Activated naive CD4-positive, alpha-beta T cell treated with anti-CD3 and anti-CD28 coated beads, Interleukin-2, amount 50 U/mL, for 72 hours (primary cell): ENCODE measurements at places on chromosomes 12 and 14.

- DNase-seq: peak; percentile 93
These were observed 2.8 kb upstream of the UBC start for GRCh38 chr12:124917135-124917840.

GRCh38 chr12:101878243-101878821, 952 bp downstream of the DRAM1 start:
- no peak for DNase-seq

DNA sequence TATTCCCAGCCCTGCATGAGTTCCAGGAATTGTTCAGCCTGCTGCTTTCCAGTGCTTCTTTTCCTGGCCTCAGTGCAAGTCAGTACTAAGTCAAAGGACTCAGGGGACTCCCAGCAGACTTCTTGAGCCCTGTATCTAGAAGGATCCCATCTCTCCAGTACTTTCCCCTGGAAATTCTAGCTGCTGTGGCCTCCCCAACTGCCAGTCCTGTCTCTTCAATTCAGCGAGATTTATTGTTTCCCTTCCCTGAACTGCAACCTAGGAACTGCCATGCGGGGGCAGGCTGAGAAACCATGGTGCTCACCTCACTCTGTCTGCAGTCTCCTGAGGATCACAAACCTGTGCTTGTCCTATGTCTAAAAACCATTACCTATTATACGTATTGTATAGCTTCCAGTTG, 31.8 kb downstream of the ZNF605 start:
- no peak for DNase-seq

DNA sequence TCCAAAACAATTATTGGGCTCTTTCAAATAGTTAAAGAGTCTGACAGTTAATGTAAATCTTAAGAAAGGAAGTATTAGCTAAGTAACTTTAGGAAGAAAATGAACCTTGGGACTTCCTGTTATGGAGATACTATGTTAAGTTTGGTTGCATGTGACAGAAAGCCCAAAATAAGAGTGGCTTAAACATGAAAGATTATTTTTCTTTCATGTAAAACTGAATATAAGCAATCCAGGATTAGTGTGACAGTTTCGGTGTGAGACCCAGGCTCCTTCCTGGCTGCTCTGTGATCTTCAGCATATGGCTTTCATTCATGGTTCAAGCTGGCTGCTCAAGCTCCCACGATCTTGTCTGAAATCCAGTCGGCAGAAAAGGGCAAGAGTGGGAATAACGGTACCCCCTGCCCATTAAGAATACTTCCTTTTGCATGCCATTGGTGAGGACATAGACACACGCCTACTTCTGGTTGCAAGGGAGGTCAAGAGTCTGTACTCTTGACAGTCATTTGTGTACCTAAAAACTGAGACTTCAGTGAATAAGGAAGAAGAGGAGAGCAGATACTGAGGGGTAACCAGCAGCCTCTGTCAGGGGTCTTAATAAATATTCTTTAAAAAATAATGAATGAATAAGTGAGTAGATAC, 2.2 kb upstream of the RPAP3 start:
- no peak for DNase-seq

DNA sequence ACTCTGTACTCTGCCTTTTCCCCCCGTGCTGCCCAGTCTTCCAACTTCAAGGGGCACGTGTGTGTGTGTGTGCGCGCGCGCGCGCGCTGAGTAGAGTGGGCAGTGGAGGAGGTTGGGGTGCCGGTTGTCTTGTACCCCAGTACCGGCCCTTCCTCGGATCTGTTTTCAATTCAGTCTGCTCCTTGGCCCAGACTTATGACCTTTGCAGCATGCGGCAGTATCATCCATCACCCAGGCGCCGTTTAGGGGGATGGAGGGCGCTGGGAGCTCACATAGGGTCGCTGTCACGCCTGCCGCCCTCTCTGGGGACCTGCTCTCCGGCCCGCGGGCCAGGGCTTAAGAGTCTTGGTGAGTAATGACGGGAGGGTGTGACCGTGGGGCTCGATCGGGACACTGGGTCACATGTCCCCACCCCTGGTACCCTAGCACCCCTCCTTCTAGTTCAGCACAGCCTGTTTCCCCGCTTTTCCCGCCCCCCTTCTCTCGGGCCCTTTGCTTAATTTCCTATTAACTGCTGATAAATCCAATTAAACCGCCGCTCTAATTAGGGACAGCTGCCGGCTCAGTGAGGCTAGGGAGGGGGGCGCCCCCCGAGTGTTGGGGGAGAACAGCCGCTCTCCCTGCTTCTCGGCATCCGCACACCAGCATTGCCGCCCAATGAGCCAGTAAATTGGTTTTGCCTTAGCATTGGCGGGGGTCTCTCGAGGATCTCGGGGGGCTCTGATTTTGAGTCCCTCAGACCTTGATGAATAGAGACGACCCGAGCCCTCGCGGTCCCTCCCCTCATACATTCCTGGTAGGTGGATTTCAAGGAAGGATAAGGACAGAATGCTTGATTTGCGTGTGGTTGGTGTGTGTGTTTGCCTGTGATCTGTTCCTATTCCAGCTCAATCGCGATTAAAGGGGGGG, 9.3 kb downstream of the STAC3 start:
- no peak for DNase-seq

DNA sequence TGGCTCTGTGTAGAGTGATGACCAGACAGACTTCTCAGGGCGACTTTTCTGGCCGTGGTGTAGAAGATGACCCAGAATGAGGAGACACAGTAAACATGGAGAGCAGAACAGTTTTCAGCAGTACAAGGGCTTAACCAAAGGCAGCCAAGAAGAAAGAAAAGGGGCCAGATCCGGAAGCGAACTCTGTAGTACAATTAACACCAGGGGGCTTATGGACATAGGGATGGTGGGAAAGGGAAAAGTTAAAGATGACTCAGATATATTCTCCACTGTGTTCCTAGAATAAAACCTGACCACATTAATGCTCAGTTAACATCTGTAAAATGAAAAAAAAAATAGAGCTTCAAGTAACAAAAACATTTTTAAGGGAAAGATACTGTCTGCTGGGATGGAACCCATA, 60.2 kb downstream of the LGR5 start:
- DNase-seq: no peak
